Sigmoid colon (tissue), 7 donors: ENCODE measurements at places on chromosomes 12 and 14.
A peak's percentile ranks its signal among the peaks of the same experiment; 100 is the strongest.

- no peak for DNase-seq
These were observed 365.6 kb upstream of the TBX3 start for GRCh38 chr12:115049614-115050013.

GRCh38 chr12:95073698-95074520, 491 bp upstream of the NR2C1 start:
- no peak for DNase-seq

DNA sequence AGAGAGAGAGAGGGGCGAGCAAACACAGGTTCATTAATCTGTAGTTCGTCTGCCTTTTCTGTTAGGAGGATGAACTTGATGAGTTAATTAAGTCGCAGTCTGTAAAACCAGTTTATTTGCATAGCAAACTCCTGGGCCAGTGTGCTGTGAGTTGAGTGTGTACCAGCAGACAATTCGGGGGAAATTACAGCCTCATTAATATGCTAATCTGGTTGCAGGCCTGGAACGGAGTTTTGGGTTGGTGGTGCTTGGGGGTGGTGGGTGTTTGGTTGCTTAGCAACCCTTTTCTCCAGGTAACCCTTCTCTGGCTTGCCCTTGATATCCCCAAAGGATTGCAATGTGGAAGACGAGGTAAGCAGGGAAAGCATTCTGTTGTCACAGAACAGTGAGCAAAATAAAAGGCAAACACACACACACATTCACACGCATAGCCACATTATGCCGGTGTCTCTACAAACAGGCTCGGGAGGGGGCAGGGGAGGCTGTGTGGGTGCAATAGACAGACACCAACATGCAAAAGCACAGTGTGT, 29.2 kb upstream of the LHX5 start:
- no peak for DNase-seq

DNA sequence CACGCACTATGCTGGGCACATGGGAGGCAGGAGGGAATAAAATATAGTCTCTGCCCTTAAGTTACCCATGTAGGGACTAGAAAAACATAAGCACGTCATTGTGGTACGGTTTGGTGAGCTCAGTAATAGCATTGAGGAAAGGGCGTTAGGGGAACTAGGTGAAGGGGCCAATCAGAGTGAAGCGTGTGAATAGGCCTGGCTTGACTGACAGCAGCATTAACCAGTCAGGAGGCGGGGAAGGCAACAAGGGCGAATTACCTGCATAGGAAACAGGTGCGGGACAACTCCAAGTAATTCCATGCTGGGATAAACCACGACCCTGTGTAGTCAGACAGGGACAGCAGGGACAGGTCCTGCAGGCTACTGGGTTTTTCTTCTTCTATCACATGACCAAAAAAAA, 107.7 kb downstream of the UNC79 start:
- no peak for DNase-seq

GRCh38 chr14:71753126-71753830, 179.0 kb upstream of the RGS6 start:
- DNase-seq = peak; percentile 92

- DNase-seq = no peak
These were observed 105.4 kb downstream of the PAPLN start for GRCh38 chr14:73342670-73343069.

DNA sequence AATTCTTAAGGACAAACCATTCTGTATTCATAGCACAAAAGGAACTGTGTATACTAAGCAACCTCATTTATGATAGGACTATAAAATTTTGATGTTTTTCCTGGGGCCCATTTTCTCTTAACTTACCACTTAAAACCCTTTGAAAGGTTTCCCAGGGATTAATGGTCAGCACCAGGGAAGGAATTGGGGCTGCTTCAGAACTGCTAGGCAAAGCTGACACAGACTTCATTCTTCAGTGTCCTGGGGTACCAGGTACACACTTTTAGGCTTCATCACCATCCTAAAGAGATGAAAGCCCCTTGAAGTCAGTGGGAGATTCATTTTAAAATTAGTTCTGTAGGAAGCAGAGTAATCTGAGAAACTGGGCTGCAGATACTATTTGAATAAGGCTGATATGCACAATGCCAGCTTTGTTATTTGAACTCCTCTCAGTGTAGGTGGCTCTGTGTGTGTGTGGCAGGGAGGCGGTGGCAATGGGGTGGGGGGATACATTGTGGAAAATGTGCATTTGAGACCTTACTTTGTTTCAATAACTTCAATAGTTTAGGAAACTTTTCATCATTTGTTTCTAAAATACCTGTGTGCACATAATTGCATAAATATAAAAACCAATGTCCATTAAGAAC, 329.3 kb upstream of the DCN start:
- no peak for DNase-seq

GRCh38 chr14:35121026-35121886, 534 bp downstream of the PPP2R3C start:
- DNase-seq = no peak

GRCh38 chr14:52349731-52350130, 35.6 kb downstream of the PTGER2 start:
- no peak for DNase-seq

DNA sequence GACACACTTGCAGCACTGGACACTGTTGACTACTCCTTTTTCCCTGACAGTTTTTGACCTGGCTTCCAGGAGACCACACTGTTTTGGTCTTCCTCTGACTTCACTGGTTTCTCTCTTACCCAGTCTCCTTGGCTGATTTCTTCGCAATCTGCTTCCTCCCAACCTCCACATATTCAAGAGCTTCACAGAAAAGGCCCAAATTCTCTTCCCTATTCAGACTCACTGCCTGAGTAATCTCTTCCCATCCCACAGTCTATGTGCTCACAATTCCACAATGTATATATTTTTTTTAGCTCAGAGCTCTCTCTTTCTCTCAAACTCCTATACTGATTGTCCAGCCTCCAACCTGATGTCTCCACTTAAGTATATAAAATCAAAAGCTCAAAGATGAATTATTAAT, 115.4 kb downstream of the SINHCAF start:
- DNase-seq = no peak

DNA sequence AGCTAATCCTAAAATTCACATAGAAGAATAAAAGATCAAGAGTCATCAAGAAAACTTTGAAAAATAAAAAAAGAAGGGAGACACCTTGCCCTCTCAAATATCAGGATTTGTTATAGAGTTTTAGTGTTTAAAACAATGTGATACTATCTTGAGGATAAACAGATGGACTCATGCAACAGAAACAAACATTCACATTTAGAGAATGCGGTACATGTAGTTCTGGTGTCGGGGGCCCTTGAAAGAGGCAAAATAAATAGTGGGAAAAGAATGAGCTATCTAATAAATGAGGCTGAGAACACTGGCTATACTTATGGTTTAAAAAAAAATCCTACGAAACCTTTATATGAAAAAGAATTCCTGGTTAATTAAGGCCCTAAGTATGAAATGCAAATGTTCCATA, 127.7 kb downstream of the LLPH start:
- no peak for DNase-seq

GRCh38 chr14:37597538-37597913, 2.1 kb downstream of the TTC6 start:
- DNase-seq = peak; percentile 57

DNA sequence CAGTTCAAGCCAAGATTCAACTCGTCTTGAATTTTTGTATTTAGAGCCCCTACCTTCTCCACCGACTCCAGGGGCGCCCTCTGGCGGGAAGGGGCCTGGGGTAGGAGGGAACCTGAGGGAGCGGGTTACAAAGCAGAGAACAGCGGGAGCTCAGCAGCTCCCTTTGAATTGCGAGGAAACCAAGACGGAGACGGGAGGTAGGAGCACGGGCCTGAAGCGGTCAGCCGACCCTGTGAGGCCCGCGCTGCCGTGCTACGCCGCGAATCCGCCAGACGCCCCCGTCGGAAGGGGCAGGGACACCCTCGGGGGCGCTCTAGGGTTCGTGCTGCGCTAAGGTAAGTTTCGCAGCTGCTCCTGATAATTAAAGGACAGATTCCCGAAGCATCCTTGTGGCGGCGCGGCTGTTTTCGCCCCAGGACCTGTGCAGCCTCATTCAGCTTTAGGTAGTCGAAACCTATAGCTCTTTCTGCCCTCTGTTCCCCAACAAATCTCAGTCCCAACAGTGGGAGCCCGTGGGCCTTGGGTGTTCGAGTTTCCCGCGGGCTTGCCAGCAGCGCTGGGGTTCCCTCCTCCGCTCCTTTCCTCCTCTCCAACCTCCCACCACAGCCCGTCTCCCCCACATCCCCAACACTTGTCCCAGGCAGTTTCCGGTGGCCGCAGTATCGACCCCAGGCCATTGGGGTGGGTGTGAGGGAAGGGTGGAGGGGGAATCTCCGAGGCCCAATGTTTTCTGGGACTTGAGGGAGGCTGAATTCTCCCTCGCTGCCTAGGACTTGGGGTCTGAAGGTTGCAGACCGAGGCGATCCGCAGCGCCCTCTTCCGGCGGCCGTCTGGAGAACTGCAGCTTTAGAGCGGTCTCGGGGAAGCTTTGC, 5.1 kb upstream of the NKX2-1 start:
- DNase-seq = no peak

GRCh38 chr12:114221957-114222630, 183.8 kb downstream of the TBX5 start:
- no peak for DNase-seq

DNA sequence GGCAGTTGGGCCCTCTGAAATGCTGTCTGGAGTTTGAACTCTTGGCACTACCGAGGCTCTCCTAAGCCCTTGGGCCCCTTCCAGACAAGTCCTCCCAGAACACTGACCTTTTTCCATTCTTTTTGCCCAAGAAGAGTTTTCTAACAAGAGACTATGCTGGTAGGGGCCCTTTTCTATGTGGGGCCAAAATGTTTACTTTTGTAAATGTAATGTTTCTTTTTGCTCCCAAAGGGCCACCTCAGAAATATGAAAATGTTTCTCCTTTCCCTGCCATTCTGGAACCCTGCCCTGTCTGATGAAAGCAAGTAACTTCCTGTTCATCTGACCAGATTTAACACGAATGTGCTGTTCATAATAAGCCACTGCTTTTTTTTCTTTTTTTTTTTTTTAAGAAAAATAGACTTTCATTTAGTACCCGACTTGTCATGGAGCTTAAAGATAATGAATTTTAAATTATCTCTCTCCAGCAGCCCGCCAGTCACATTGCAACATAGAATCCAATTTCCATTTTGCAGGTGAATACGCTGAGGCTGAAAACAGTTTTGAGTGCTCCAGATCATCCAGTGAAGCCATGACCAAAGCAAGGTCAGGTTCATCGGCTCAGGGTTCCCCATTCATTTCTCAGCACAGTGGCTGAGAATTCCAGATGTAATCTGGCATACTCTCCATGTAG, 169.9 kb downstream of the DPF3 start:
- DNase-seq = no peak

GRCh38 chr12:125346362-125346761, 281.1 kb downstream of the AACS start:
- no peak for DNase-seq

DNA sequence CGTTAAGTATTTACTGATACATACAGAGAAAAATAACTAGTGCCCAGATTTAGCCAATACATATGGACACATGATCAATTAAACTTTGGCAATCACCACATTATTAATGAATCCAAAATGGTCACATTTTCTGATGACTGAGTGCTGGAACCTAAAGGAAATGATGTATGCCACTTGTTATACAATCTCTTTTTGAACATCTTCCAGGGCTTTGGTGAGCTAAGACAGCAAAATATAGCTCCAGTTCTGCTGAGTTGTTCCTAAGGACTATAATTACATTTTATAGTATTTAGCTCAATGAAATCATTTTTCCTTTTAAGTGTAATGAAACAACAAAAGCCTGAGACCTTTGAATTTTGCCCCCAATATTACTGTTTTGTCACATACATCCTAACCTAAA, 329.1 kb upstream of the ATP2B1 start:
- DNase-seq = no peak

GRCh38 chr12:126554625-126555024, 1489.4 kb downstream of the AACS start:
- DNase-seq = no peak

DNA sequence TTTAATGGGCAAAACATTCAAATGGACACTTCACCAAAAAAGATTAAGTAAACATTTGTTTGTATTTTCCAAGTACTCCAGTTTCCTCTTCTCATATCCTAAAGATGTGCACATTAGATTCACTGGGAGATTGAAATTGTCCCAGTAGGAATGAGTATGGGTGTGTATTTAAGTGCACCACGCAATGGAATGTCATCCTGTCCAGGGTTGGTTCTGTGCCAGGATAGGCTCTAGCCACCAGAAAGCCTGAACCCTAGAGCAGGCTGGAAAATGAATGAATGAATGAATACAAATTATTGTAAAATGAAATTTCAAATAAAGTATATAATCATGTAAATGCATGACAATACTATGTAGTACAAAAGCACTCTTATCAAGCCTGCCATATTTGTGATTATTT, 14.0 kb downstream of the CEP83 start:
- no peak for DNase-seq
